ENCODE measurements at places on chromosomes 6 and 20.

DNA sequence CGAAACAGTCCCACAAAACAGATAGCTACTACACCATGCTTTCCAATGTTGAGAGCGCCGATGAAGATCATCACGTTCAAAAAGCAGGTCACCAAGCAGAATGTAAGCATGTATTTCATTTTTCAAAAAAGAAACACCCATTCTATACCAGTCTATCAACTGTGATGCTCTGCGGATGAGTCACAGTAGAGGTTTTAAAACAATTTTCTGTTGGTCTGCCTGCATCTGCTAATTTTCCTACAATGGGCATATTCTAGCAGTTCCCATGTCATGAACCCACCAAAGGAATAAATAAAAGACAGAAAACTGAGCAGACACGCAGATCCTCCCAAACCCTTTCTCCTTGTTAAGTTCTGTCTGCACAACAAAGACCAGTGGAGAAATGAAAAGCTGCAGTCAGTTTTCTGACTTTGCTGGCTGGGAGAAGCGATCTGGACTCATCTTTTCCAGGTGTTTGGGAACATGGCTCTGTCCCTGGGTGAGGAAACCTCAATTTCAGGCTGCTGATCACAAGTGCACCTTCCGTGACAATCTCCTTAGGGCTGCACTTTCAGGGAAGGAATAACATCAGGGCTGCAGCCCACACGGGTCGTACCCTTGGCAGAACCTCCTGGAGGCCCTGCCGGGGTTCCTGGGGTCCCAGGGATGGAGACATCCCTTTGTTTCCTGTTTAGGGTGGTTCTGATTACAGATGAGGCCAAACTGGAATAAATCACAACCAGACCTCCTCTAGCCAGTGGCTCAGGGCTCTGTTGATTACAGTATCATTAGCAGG lies 200.1 kb downstream of the BMP7 start:
- DNase-seq = no peak

- no peak for DNase-seq
Observed at GRCh38 chr20:50195524-50196120, 5.0 kb downstream of the CEBPB start.

DNA sequence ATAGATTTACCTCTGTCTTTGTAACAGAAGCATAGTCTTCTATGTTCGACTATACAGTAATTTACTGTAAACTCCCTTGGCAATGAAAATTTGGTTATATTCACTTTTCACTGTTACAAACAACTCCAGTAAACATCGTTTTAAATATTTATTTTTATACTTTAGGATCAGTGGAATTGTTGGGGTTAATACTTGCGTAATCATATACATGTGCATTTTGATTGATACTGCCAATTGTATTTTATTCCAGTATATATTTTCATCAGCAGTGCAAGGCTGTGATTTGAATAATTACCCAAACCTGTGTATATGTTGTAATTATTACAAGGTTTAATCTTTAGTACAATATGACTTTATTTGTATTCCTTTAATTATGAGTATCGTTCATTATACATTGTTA lies 255.7 kb downstream of the ARID1B start:
- DNase-seq = no peak

- DNase-seq = no peak
Observed at GRCh38 chr6:108501559-108501958, 59.2 kb upstream of the FOXO3 start.

DNA sequence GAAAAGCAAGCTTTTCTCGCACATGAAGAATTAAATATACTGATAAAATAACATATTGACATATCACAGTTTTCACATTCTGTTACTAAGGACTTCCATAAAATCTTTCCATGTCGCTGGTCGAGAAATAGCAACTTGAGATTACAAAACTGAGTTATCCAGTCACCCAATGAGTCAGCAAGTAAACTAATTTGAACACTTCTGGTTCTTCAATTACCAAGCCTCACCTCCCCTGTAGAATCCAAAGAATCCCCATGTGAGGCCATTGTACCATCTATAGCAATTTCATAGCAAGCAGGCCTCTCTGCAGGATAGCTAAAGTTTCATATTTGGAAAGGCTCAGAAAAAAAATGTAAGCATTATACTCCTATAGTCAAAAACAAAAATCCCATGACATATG lies 87.3 kb downstream of the PKHD1 start:
- no peak for DNase-seq

GRCh38 chr20:44664131-44664530 lies 12.6 kb upstream of the ADA start:
- no peak for DNase-seq

All from CD4-positive, CD25-positive, alpha-beta regulatory T cell (primary cell).